ENCODE measurements at places on chromosomes 16 and 17.

GRCh38 chr16:49280841-49281371 lies 732 bp downstream of the CBLN1 start:
- DNase-seq: no peak

- no peak for DNase-seq
Observed at GRCh38 chr16:85294810-85295508, 182.7 kb upstream of the CIBAR2 start.

- DNase-seq: no peak
Observed at GRCh38 chr17:37167756-37168155, 208.0 kb upstream of the C17orf78 start.

- DNase-seq: no peak
Observed at GRCh38 chr16:22677024-22677830, 136.7 kb upstream of the HS3ST2 start.

DNA sequence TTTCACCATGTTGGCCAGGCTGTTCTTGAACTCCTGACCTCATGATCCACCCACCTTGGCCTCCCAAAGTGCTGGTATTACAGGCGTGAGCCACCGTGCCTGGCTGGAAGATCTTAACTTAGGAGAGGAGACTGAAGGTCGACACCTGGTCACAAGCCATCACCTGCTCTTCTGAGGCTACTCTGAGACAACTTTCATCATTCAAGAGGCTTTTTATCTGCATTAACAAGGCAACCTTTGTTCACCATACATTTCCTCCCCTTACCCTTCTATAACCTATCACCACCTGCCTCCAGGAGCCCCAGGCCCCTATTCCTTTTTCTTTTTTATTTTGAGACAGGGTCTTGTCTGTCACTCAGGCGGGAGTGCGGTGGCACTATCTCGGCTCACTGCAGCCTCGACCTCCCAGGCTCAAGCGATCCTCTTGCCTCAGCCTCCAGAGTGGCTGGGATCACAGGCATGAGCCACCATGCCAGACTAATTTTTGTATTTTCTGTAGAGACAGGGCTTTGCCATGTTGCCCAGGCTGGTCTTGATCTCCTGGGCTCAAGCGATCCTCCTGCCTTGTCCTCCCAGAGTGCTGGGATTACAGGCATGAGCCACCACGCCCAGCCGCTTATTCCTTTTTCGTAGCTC lies 6.2 kb downstream of the LITAF start:
- no peak for DNase-seq

DNA sequence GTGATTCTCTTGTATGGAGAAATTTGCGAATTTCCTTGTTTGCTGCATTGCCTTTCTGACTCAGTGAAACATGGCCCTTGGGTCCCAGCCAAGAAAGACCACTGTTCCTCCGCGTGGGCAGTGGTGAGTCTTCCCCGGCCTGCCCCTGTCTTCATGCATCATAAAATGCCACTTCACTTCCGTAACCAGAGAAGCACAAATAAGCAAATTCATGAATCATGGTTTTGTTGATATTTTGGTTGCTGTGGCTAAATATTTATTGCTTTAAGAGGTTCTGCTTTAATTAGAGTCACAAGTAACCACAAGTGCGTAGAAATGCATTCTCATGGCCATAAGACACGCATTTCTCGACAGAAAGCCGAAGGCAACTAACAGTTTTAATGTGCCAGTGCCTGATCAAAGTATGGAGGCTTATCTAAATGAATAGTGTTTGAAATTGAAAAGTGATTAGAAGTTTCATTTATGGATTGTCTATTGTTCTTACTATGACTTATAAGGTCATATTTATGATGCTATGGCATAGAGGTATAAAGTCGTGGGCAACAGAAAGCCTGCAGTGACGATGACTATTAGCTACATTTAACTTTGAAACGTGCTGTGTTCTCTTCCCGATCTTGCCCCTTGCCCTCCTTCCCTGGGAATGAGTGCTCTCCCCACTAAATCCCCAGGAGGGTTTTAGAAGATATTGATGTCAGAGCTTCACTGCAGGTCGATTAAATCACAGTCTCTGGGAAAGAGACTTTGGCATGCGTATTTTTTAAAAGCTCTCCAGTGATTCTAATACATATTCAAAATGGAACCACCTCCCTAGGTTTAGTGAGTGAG lies 76.0 kb downstream of the WIPI1 start:
- no peak for DNase-seq

GRCh38 chr17:80760511-80760911 lies 215.9 kb downstream of the RPTOR start:
- no peak for DNase-seq

DNA sequence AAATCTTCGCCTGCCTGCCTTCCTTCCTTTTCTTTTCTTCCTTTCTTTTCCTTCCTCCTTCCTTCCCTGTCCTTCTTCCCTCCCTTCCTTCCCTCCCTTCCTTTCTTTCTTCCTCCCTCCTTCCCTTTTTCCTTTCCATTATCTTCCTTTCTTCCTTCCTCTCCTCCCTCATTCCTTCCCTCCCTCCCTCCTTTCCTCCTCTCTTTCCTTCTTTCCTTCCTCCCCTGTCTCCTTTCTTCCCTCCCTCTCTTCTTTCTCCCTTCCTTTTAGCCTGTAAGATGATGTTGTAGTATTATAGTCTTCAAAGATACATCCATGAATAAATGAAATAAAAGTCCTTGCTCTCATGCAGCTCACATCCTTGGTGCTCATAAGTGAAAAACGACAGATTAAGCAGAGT lies 539.3 kb downstream of the RBFOX1 start:
- no peak for DNase-seq

GRCh38 chr16:76639685-76640289 lies 362.6 kb downstream of the CNTNAP4 start:
- DNase-seq: no peak

DNA sequence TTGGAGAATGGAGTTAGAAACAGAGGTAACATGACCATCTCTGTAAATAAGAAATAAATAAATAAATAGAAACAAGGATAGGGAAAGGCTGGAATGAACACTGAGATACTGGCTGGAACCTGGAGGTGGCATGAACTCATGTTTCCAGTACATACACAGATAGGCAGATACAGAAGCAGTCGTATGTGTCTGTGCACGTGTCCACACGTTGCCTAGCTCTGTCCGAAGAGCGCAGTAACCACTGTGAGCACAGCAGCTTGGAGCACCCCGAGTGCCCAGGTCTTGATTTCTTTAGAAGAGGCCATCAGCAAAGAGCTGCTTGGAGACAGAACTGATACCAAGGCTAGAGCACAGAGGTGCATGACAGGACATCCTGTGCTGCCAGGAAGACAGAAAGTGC lies 37.1 kb upstream of the SLC38A8 start:
- DNase-seq: no peak

- DNase-seq: no peak
Observed at GRCh38 chr16:23858542-23858941, 22.8 kb downstream of the PRKCB start.

DNA sequence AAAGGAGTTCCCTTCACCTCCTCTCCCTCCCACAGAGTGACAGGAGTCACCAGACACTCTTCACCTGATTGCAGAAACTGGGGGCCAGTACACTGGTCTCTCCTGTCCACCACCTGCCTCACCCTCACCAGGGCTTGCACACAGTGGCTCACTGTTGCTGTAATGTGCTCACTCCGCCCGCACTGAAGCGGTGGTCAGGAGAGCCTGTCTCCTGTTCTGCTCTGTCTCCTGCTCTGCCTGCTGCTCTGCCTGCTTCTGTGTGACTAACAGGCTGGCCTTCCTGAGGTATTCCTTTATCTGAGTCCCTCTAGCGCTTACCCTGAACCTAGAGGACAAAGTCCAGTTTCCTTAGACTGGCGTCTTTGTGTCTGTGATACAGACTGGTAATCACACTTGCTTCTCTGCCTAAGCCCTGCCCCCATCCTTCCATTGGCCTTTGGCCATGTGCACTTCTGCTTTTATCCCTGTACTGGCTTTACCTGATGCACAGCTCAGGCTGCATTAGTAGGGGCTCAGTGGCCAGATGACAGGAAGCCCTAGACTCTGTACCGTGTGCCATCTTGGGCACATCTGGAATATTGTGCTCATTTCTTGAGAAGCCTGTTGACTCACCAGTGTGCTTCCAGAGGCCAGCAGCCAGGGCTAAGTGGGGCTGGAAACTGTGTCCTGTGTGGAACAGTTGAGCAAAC lies 13.3 kb downstream of the PROCA1 start:
- no peak for DNase-seq

DNA sequence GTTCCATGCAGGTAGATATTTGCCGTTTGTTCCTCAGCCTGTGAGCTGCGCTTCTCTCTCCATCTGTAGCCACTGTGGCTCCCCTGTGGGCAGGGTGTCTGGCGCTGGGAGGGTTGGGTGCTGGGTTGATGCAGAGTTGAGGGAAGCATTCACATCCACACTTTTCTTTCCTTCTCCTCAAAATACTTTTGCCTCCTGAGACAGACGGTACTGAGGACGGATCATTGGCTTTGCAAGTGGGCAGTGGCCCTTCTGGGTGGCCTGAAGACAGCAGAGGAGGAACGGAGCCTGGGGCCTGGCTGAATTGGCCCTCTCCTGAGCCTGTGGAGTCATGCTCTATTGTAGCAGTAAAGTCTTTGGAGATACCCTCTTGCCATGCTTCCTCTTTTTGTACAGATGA lies 43.0 kb downstream of the NKD1 start:
- no peak for DNase-seq

- peak; percentile 67 for DNase-seq
Observed at GRCh38 chr17:78120971-78121800, 7.4 kb downstream of the TMC6 start.

DNA sequence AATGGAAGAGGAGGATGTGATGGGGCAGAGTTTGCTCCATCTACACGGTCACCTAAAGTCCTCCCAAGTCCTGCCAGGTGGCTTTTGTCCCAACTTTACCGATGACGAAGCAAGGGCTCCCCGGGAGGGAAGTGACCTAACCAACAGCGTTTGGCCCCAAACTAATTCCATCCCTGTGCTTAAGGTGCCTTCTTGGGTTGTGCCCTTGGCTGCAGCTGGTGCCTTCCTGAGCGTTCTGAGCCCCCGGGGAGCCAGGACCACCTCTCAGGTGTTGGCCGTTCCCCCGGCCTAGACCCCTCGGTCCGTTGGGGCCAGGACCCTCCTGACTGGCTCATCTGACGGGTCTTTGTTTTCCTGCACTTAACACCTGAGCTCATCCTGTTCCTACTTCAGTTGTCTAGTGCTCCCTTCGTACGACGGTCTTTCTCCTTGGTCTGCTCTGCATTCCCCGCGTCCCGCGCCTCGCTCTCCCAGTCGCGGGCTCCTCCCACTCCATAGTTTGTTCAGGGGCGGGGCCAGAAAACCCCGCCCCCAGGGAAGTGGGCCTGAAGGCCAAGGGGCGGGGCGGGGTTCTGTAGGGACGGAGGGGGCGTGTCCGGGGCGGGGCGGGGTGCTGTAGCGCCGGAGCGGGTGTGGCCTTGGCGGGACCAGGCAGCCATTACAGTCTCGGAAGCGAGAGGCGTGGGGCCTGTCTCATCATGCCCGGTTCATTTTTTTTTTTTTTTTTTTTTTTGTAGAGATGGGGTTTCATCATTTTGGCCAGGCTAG lies 822 bp upstream of the ZSCAN10 start:
- DNase-seq: peak; percentile 90

DNA sequence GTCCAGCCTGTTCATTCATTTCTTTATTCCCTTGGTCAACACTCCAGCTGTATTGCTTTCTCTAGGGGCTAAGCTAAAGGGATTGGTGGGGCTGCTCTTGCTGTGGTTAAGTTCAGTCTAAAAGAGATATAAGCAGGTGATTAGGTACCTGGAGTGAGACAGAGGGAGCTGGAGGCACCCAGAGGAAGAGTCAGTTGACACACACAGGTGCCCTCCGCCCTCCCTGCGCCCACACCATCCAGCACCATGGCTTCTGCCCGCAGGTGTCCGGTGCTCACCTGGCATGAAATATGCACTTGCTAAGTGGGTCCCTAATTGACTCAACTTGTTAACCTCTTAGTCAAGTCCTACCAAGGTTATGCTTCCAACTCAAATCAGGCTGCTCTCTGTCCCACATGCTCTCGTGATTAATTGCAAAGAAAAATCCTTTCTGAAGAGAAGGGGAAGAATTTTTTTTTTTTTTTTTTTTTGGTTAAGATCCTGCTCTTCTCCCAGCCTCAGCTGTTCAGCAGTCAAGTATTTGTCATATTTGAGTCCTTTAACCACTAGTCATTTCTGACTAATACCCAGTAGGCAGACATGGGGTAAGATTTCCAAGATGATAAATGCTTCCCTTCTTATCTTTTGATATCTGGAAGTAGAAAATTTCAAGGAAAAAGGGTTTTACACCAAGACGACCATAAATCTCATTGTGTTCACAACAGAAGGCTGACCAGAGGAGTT lies 199.8 kb upstream of the WSCD1 start:
- no peak for DNase-seq

DNA sequence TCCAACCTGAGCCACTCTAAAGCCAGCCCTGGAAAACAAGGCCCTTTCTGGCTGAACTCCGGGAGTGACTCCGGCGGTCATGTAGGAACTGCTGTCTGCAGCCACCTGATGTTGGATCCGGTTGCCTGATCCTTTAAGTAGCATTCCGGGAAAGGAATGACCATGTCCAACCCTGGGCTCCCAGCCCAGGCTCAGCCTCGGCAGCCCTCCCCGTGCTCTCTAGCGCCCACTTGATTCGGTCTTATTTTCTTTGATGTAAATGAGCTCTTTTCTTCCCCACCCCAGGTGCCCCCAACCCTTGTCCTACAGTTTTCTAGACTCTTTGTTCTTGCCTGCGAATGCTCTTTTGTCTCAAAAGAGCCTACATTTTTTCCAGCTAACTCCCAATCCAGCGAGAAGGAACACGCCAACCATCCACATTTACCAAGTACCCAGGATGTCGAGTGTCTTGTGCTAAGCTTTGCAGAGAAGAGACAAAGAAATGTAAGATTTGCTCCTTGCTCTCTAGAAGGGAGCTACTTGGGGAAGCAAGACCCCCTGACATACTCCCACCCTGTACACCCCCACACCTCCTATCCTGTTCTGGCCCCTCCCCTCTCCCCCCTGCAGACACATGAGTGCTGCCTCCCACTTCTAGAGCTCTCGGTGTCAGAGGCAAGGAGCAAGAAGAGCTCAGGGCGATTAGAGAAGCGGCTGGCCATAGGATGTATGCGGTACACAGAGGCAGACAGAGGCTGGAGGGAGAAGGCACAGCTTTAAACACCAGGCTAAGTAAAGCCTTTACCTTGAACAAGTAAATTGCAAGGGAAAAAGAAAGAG lies 53.8 kb downstream of the COG7 start:
- no peak for DNase-seq

DNA sequence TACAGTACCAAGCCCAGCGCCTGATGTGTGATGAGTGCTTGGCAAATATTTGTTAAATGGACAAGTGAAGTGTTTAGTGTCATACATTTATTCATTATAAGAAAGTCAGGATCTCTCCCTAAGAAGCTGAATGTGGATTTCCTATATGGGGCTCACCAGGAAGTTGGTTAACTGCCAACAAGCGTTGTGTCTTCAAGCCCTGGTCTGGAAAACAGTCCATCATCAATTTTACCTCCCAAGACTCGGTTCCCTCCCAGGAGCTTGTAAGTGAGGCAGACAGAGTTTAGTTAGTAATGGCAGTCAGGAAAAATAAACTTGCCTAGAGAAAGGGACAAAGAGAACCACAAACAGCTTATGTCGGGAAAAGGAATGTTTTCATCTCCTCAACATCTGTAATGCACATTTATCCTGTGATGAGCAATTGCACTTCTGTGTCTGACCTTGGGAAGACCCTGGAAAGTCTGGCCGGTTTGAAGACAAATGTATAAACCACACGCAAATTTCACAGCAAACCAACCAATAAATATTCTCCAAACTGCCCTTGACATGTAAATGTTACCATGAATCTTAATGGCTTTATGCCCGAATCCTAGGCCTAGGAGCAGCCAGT lies 28.3 kb downstream of the C16orf95 start:
- DNase-seq: no peak

GRCh38 chr16:85395207-85395912 lies 217.8 kb upstream of the GSE1 start:
- DNase-seq: no peak

Data from CD4-positive, alpha-beta T cell treated with Interleukin-15 for 4 hours (primary cell).